ENCODE measurements at places on chromosomes 1 and 21. TPM values are rescaled to one million over a fixed set of nuclear protein-coding genes. Genes with fewer than 3 reads are reported as not detected.

Gene NKAIN1
- 12.1 TPM for total RNA-seq

Gene CCDC30
- 8.5 TPM for total RNA-seq

Gene TCHHL1
- total RNA-seq: not detected

Gene PLEKHG5
- total RNA-seq: 34.3 TPM

Gene RGS13
- total RNA-seq: not detected

Gene MFAP2
- 52.1 TPM for total RNA-seq

Gene KRTAP21-2
- total RNA-seq: not detected

Gene S100A5
- total RNA-seq: not detected

Gene LCE3D
- not detected for total RNA-seq

Gene GJA9
- total RNA-seq: not detected

Gene FOXD2
- total RNA-seq: 2.0 TPM

Gene ZFP69
- total RNA-seq: 5.4 TPM

Gene SLC35D1
- 27.6 TPM for total RNA-seq

Gene CYP4A11
- not detected for total RNA-seq

Gene SLAMF8
- total RNA-seq: 0.60 TPM

Gene RNU1-3
- total RNA-seq: under 0.01 TPM

Gene CSF3R
- 8.8 TPM for total RNA-seq

Gene CLCNKA
- total RNA-seq: 0.33 TPM

Gene S100A1
- total RNA-seq: 3.5 TPM

Gene APOBEC4
- not detected for total RNA-seq

Gene TNN
- total RNA-seq: 17.8 TPM

Gene FCGR3B
- total RNA-seq: 0.99 TPM
